ENCODE measurements at places on chromosomes 5 and 9.

GRCh38 chr9:3528451-3528850 is 2.6 kb upstream of the RFX3 start:
- DNase-seq: peak; percentile 64

DNA sequence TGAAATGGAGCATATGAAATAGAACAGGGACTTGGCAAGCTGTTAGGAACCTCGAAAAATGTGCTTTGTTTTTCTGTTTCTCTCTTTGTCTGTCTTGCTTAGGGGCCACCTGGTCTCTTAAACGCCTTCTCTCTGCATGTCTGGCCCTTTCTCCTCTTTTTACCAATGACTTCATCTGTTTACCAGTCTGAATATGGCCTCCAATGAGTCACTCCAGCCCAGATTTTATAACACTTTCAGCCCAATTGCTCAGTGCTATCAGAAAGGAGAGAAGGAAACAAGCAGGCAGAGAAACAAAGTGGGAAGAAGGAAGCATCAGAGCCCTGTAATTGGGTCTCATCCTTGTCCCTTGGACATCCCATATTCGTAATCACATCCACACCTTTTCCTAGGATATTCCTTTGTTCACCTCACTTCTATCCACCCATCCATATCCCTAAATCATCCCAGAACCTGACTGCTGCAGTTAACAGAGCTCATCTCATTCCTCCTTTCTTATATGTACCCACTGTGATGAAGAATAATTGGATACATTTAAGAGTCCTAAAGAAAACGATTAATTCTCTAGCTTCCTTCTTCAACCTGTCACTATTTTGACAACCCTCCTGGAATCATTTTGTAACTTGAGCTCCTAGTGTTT is 151.8 kb upstream of the GPR151 start:
- no peak for DNase-seq

GRCh38 chr9:130898552-130898852 is 1.9 kb upstream of the QRFP start:
- no peak for DNase-seq

GRCh38 chr5:180783340-180784052 is 19.1 kb downstream of the MGAT1 start:
- no peak for DNase-seq

DNA sequence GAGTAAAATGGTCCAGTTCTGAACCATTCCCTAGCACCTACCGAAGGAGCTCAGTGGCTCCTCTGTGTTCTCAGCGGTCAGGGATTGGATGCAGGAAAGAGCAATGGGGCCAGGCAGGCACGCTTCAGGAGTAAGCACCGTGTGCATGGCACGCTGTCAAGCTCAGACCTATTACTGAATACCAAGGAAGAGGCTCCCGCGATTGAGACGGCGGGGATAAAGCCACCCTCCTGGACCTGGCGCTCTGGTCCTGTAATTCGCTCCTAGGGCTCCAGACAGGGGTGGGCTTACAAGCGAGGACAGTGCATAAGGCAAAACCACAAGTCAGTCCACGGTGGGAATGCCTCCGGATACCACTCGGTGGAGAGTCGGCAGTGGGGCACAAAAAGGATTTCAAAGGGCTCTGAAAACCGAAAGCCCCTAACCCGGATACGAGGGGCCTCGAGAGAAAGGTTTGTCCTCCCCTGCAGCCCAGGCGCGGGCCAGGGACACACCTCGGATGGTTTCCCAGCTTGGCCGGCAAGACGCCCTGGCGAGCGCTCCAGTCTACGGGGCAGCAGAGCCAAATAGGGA is 988 bp downstream of the OXCT1 start:
- no peak for DNase-seq

GRCh38 chr9:3888497-3888858 is 362.7 kb upstream of the RFX3 start:
- DNase-seq: peak; percentile 3

GRCh38 chr5:133782736-133783135 is 170.4 kb upstream of the FSTL4 start:
- no peak for DNase-seq

DNA sequence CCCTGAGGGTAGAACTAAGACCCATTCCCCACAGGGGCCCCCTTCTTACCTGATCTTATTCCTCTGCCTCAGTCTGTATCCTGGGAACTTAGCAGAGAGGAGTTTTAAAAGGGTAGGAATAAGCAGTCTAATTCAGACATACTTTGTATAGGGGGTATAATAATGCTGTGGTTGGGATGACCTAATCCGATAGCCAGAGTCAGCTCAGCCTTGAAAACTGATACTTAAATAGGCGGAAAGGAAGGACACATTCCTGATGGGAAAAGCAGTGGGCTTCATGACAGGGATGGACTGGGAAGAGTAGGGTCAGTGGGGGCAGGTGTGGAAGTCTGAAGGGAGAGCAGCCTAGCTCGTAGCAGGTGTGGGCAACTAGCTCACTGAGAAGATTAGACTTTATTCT is 52.2 kb upstream of the TESK1 start:
- DNase-seq: no peak

DNA sequence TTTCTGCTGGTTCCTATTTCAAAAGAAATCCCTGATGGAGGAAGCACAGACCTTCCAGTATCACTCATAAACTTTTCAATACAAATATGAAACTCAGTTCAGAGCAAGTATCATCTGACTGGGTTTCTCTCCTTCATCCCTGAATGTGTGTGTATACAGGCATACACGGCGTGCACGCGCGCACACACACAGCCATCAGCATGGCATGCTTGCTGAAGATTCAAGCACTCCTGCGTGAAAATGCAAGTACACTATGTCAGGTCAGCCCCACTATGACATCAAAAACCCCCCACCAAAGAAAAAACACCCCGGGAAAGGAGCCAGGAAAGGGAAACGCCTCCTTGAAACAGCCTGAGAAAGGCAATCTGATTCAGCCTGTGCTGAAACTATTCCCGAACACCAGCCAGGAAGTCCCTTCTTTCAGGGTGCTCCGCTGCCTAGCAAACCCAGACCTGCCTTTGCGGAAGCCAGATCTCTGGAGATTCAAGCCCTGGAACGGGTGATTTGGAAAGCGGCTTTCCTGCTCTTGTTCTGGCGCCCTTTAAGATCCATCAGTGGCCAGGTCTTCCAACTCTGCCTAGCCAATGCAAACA is 831 bp downstream of the KLHL3 start:
- no peak for DNase-seq

- no peak for DNase-seq
Measured at GRCh38 chr5:1768283-1769000, 31.2 kb downstream of the MRPL36 start.

Data from stimulated activated naive CD8-positive, alpha-beta T cell treated with anti-CD3 and anti-CD28 coated beads, Interleukin-15, amount 100 ng/mL, for 72 hours (primary cell).